A549 treated with RU486 at 1 μM for 4 hours (cell line): ENCODE measurements at places on chromosomes 3 and 15. TPM values are rescaled to one million over a fixed set of nuclear protein-coding genes. Genes with fewer than 3 reads are reported as not detected.

The TOPBP1 gene
- total RNA-seq, result 21.5 to 30.3 TPM (median 26.7 TPM) in 5 replicates

The PLA2G4E gene
- not detected in 5 replicates for total RNA-seq

The LRTM1 gene
- not detected in 5 replicates for total RNA-seq

The SRP14 gene
- total RNA-seq, result 247 to 312 TPM (median 256 TPM) in 5 replicates

The IDH3A gene
- 69.5 to 97.3 TPM (median 72.2 TPM) in 5 replicates for total RNA-seq

The GOLGA8H gene
- total RNA-seq, result 1.6 to 2.8 TPM (median 2.2 TPM) in 5 replicates

The GP9 gene
- total RNA-seq, result not detected in 5 replicates

The NMNAT3 gene
- 1.5 to 2.4 TPM (median 1.6 TPM) in 5 replicates for total RNA-seq

The C3orf49 gene
- total RNA-seq, result not detected in 5 replicates

The LIPC gene
- total RNA-seq, result 0.15 to 0.37 TPM in 2 of 5 replicates, not detected in the others

The CALML4 gene
- 7.2 to 11.3 TPM (median 9.5 TPM) in 5 replicates for total RNA-seq

The ARGFX gene
- total RNA-seq, result not detected in 5 replicates

The SLC9C1 gene
- not detected in 5 replicates for total RNA-seq

The SMAD6 gene
- 19.1 to 27.1 TPM (median 25.4 TPM) in 5 replicates for total RNA-seq

The GHSR gene
- total RNA-seq, result not detected in 5 replicates

The A4GNT gene
- not detected in 5 replicates for total RNA-seq

The HTR3E gene
- total RNA-seq, result not detected in 5 replicates

The LRRIQ4 gene
- not detected in 5 replicates for total RNA-seq

The POPDC2 gene
- total RNA-seq, result 0.11 to 1.3 TPM (median 0.24 TPM) in 5 replicates

The COL6A6 gene
- total RNA-seq, result not detected in 5 replicates

The GOLGA6L7 gene
- total RNA-seq, result not detected in 5 replicates

The LRRC49 gene
- total RNA-seq, result 3.5 to 5.3 TPM (median 4.8 TPM) in 5 replicates

The RAD54L2 gene
- 3.8 to 4.8 TPM (median 4.1 TPM) in 5 replicates for total RNA-seq

The TMED3 gene
- total RNA-seq, result 157 to 196 TPM (median 189 TPM) in 5 replicates

The RAB5A gene
- 38.4 to 59.3 TPM (median 44.6 TPM) in 5 replicates for total RNA-seq

The BCHE gene
- total RNA-seq, result 0.57 to 1.3 TPM (median 1.2 TPM) in 5 replicates

The INAFM2 gene
- total RNA-seq, result 5.5 to 6.8 TPM (median 6.7 TPM) in 5 replicates

The ADAMTS9 gene
- total RNA-seq, result 0.54 to 0.87 TPM (median 0.74 TPM) in 5 replicates

The DISP2 gene
- total RNA-seq, result 0.62 to 2.5 TPM (median 1.2 TPM) in 5 replicates

The CP gene
- total RNA-seq, result 4.1 to 7.8 TPM (median 5.3 TPM) in 5 replicates

The CILP gene
- total RNA-seq, result 0.04 to 0.09 TPM (median 0.05 TPM) in 5 replicates

The P2RY12 gene
- not detected in 5 replicates for total RNA-seq

The IL20RB gene
- total RNA-seq, result 0.71 to 1.0 TPM (median 0.90 TPM) in 5 replicates
